ENCODE measurements at places on chromosomes 7 and 10.
A peak's percentile ranks its signal among the peaks of the same experiment; 100 is the strongest.

- DNase-seq, result no peak
Measured at GRCh38 chr7:113561446-113561845, 357.4 kb downstream of the PPP1R3A start.

DNA sequence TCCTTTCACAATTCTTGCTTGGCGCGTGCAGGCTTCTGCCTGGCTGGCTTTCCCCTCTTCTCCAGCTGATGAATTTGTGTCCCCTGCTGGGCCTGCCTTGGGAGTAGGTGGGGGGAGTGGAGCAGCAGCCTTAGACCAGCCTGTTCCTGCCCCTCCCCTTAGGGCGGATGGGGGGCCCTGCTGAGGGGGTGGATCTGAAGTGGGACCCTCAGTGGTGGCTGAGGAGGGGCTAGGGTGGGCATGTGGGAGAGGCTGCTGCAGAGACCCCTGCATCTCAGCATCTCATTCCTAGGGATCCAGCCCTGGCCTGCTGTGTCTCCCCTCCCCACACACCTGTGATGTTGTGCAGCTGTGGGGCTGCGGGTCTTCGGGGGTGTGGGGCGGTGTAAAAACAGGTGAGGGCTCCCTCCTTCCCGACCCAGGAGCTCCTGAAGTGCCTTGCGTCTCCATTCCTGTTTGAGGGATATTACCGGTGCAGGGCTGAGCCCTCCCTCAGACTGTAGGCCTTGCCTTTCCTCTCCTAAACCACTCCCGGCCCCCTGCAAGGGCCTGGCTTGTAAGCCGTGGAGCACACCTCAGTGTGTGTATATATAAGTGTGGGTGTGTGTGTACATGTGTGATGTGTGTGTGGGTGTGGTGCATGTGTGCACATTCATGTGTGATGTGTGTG lies 24.7 kb downstream of the ADCYAP1R1 start:
- DNase-seq, result no peak

DNA sequence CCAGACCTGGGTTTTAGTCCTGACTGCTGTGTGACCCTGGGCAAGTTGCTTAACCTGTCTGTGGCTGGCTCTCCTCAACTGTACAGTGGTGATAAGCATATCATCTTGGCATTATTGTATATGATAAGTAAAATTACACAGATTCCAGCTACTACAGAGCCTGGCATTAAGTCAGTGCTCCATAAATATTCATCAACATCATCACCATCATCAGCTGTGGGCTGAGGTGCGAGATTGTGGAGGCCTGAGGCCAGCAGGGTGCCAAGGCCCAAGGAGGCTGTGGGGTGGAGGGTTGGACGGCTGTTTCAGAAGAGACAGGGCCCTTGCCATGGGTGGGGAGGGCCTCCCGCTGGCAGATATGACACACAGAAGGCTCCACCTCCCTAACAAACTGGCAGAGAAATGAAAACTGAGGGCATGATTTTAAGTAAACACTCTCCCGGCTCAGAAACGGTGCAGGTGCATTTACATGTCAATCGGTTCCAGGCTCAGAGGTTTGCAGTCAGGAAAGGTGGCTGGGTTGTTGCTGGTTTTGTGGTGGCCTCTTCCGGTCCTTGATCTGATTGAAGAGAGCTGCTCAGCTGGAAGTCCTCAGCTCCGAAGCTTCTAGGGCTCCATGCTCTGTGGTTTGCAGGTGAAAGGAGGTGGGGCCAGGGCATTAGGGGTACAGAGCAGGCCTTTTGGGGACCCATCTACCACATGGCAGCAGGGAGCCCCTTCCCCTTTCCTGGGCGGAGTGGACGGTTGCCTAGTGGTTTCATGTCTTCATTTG lies 10.2 kb downstream of the CRYGN start:
- no peak for DNase-seq

DNA sequence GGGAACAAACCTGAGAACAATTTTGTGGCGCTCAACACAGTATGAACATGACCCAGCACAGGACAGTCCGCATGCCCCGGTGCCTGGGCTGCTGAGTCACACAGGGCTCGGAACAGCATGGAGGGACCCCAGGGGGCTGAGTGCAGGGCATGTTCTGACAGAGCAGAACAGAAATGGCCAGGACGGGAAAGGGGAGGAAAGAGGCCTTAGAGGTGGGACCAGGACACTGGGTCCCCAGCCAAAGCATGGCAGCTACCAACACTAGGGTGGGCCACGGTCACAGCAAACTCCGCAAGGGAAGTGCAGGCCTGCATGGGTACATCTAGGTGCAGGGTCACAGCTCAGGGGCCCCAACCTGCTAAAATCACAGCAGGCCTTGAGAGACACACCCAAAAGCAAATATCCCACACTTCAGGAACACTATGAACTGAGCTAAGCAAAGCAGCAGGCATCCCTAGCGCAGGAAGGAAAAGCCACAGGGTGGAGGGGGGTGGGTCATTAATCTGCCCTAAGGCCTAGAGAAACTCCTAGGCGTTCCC lies 5.6 kb downstream of the IMPDH1 start:
- no peak for DNase-seq

DNA sequence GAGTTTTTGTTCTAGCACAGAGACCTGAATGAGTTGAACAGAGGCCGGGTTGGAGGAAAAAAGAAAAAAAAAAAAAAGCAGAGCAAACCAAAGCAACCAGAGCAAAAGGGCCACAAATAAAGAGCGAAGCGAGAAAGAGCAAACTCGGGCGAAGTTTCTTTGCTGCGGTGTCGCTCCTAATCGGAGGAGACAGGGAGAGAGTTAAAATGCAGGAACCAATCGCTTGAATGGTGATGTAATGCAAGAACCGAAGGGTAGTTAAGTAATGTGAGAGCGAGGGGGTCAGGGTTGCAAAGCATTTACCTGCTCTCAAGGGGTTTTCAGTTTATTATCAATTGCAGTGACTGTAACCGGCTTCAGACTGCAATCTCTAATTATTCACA lies 271.7 kb downstream of the TRIL start:
- DNase-seq, result no peak

DNA sequence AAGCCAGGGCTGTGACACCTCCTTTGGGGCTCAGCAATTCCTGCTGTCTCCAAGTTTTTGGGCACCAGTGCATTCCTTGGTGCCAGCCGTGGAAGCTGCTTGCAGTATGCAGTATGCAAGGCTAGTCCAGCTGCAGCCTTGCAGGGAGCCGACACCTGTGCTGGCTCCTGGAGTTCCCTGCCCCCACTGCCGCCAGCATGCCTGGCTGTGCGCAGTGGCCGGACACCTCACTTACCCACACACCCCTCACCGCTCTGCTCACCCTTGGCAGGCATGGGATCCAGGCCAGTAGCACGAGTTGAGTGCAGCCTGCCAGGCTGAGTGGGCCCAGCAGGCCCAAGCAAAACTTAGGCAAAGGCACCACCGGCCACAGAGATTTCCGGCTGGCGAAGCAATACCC lies 77.4 kb downstream of the SAMD9 start:
- no peak for DNase-seq

GRCh38 chr7:25851332-25852210 lies 300.4 kb upstream of the NFE2L3 start:
- DNase-seq, result no peak

DNA sequence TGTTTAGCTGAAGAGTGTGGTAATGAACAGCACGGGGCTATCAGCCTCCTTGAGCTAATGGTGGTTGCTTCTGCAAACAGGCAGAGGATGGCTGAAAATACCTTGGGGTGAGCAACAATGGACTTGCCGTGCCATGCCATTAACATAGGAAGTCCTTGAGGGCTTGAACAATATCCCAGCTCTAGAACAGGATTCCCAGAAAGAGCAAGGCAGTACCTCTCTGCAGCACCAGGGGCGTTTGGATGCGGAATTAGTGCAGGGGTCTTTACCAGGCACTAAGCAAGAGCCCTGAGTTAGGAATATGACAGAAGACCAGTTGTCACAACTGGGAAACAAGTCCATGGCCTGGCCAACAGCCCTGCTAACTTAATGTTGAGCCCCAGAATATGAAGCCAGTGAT lies 143.2 kb upstream of the COBL start:
- no peak for DNase-seq

DNA sequence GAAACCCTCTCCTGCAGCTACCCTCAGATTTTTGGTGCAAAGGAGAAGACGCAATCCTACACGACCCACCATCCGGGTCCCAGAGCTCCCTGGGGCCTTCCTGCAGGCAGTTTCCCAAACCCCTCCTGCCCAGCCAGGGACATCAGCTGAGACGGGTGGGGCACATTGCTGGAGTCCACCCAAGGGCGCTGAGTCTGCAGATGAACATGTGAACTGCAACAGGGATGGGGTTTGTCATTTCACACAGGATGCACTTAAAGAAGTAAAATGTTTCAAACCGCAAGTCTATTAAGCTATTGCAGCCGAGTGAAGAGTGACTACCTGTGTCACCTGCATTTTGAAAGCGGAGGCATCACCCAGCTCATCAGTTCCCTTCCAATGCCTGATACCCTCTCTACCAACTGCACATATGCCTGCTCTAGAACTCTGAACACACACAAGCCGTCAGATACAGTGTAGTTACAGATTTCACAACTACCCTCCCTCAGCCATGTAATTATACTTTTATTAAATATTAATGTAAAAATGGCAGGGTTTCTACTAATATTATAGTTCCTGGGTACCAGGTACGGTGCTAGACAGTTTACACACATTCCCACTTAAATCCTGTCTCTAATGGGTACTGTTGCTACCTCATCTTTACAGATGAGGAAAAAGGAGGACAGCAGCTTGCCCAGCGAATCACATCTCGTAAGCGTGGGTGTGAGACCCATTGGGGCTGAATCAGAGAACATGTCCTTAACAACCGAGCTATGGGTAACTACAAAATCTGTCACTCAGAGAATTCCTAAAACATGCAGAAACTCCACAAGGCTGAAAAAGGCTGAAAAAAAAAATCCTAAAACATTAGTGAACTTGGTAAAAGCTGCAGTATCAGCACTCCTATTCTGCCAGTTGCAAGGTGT lies 71.2 kb downstream of the GRB10 start:
- no peak for DNase-seq

DNA sequence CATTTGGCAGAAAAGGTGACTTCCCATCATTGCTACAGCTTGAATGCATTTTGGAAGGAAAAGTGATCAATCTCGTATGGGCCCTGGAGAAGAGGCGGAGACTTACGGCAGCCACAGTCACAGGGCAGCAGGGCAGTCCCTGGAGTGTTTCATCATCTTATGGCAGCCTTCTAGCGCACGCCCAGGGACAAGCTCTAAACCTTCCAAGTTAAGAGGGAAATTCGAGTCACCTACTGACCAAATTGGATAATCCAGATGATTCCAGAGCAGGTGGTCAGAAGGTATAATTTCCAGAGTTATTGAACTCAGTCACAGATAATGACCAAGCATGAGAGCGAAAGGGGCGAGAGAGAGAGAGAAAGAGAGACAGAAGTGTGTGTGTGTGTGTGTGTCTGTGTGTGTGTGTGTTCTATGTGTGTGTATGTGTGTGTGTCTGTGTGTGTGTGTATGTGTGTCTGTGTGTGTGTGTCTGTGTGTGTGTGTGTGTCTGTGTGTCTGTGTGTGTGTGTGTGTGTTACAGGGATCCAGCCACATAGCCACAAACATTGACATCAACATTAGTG lies 123.7 kb upstream of the ADAM12 start:
- no peak for DNase-seq

- no peak for DNase-seq
Measured at GRCh38 chr10:6101181-6101580, 12.3 kb downstream of the RBM17 start.

GRCh38 chr7:144854839-144855424 lies 19.1 kb upstream of the TPK1 start:
- DNase-seq, result no peak

GRCh38 chr10:59799421-59799820 lies 46.2 kb upstream of the MRLN start:
- no peak for DNase-seq

GRCh38 chr7:1569016-1569415 lies 816 bp downstream of the PSMG3 start:
- DNase-seq, result no peak

GRCh38 chr10:124152139-124153022 lies 59.0 kb upstream of the CHST15 start:
- no peak for DNase-seq

GRCh38 chr7:139777133-139777891 lies 486 bp downstream of the HIPK2 start:
- peak; percentile 30 for DNase-seq

DNA sequence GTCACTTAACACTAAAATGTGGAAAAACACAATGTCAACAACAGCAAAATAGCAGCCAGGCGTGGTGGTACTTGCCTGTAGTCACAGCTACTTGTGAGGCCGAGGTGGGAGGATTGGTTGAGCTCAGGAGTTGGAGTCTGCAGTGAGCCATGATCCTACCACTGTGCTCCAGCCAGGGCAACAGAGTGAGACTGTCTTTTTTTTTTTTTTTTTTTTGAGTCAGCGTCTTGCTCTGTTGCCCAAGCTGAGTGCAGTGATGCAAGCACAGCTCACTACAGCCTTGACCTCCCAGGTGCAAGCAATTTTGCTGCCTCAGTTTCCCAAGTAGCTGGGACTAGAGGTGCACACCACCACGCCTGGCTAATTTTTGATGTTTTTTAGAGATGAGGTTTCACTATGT lies 6.1 kb downstream of the KCTD7 start:
- DNase-seq, result no peak

DNA sequence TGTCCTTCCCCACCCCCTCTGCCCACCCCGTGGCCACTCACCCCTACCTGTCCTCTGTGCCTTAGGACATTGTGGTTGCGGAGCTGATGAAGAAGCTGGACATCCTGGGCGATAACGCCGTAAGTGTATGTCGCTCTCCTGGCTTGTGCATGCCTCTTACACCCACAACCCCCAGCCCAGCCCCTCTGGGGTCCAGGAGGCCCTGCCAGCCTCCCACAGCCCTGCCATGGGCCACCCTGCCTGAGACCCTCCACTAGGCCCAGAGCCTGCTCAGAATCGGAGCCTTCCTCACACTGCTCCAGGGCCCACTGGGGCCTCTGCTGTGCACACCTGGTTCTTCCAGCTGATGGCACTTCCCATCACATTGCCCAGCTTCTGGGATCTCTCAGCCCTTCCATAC lies 36.8 kb upstream of the DPYSL4 start:
- DNase-seq, result no peak

GRCh38 chr7:699476-700170 lies 26.9 kb upstream of the DNAAF5 start:
- no peak for DNase-seq

GRCh38 chr10:4136121-4136520 lies 351.1 kb upstream of the KLF6 start:
- no peak for DNase-seq

- DNase-seq, result no peak
Measured at GRCh38 chr7:150797661-150798060, 2.5 kb downstream of the TMEM176B start.

DNA sequence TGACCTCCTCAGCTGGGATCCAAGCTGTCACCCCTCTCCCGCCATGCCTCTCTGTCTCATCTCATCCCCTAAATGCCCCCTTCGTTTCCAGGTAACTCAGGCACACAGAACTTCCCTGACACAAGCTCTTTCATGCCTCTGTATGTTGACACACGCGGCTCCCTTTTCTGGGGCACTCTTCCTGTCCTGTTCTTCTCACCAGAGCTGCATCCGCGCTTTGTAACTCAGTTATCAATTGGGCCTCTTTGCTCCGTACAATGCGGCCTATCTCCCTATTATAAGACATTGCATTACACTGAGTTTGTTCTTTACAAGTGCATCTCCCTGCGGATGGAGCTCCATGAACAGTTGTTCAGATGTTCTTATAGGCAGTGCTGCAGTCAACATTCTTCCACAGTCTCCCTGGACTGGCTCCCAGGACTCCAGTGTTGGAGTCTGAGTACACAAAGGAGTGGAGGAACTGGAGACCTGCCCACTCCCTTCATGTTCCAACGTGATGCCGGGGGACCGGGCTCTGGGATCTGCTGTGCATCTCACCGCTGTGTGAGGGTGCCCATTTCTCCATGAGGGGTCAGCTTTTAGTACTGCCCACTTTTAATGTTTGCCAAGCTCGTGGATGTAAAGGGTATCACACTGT lies 56.9 kb upstream of the TNS3 start:
- no peak for DNase-seq

- no peak for DNase-seq
Measured at GRCh38 chr10:51421853-51422252, 277.5 kb downstream of the CSTF2T start.

Data from activated CD8-positive, alpha-beta memory T cell treated with anti-CD3 and anti-CD28 coated beads for 1 hour (primary cell).